HT1080 (cell line): ENCODE measurements at places on chromosomes 1 and 21. TPM values are rescaled to one million over a fixed set of nuclear protein-coding genes. Genes with fewer than 3 reads are reported as not detected.

DNA sequence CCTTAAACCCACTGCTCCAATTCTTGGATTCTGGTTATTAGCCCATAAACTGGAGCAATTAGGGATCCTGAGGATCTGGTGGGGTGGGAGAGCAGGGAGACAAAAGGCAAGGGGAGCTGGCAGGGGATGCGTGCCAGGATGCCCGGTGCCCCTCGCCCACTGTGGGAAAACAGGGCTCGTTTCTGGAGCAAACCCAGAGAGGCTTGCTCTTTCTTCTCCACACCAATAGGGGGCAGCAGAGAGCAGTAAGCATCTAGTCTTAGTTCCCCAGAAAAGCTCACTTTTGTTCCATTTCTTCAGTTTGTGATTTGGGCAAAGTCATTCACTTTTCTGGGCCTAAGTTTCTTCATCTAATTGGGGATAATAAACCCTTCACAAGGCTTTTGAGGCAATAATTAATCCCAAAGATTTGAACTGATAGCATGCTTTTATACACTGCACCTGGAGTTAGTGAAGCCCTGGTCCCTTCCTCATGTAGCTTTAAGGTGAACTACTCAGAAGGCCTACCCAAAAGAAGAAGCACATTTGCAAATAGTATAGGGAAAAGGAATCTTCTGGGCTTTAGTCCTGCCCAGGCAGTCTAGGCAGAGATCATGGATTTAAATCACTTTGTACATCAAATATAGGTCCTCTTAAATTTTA, 160.6 kb upstream of the USP24 start:
- no peak for DNase-seq

GRCh38 chr1:29542548-29542947, 306.2 kb downstream of the PTPRU start:
- no peak for DNase-seq

Gene CFHR5
- not detected in 2 replicates for total RNA-seq

- no peak for DNase-seq
Observed at GRCh38 chr21:14487490-14488432, 58.4 kb downstream of the SAMSN1 start.

Gene ATP1B1
- total RNA-seq, result 23.1 and 35.9 TPM in 2 replicates

Gene CAMK1G
- total RNA-seq, result not detected in 2 replicates

Gene KRTAP13-4
- total RNA-seq, result not detected in 2 replicates

DNA sequence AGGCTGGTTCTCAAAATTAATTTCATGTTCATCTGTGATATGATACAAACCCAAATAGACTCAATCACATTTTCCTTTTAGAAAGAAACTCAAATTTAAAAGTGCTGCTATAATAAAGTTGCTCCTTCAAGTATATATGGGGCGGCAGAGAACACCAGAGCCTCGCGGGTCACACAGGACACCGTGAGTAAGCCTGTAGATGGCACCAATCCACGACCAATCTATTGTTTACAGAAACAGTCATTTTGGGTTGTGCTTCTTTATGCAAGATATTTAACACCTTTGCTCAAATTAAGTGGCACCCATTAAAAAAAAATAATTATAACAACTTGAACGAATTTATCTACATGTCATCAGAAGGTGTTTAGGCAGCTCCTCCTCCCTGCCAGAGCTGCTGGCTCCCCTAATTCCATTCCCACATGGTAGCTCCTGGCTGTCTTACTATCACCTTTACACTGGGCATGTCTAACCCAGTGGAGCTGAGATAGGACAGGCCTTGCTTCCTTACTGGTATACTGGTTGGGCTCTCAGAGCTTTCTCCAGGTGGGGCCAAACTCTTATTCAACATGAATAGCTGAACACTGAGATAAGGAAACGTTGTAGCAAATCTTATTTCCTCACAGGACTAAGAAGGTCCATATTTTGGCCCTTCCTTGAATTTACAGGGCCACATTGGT, 287.0 kb downstream of the SDCCAG8 start:
- DNase-seq, result no peak

Gene TTC39A
- not detected in 2 replicates for total RNA-seq

GRCh38 chr1:7995437-7995836, 30.7 kb downstream of the ERRFI1 start:
- DNase-seq, result no peak

Gene CORT
- total RNA-seq, result 0.13 TPM in 1 of 2 replicates, not detected in the other

GRCh38 chr1:52239708-52240001, 97.8 kb downstream of the ZFYVE9 start:
- no peak for DNase-seq

DNA sequence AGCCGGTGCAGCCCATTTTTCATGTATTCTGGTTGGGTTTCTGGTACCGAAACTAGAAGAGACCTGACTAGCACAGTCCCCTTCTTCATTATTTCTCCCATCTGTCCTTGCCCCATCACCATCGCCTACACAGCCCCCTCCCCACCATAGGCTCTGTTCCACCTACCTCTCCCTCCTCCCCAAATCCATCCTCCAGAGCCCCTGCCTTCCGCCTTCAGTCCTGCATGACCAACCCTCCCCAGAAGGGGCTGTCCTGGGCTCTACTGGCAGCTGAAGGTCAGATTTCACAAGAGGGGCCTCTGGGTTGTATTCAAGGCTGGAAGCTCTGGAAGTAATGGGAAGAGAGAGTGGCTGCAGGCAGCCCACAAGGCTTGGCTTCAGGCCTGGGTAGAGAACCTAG, 55.2 kb downstream of the SDC3 start:
- no peak for DNase-seq

DNA sequence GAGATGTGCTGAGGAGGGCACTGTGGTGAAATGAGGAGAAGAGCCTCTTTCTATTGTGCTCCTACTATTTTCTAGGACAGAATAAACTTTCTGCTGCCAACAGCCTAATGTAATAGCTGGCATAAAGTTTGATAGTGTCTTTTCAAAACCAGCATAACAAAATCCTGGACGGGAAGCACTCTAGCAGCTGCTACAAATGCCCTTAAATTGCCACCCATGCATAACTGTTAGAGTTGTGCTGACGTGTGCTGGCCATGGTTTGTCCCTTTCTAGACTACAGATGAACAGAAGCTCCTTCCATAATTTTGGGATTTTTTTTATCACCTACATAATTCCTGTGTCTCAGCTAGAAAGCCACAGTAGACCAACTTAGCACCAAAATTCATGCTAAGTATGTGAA, 88.5 kb upstream of the DEPDC1 start:
- no peak for DNase-seq

Gene NBPF4
- total RNA-seq, result not detected in 2 replicates

GRCh38 chr1:81525085-81525484, 275.6 kb upstream of the ADGRL2 start:
- DNase-seq, result no peak

DNA sequence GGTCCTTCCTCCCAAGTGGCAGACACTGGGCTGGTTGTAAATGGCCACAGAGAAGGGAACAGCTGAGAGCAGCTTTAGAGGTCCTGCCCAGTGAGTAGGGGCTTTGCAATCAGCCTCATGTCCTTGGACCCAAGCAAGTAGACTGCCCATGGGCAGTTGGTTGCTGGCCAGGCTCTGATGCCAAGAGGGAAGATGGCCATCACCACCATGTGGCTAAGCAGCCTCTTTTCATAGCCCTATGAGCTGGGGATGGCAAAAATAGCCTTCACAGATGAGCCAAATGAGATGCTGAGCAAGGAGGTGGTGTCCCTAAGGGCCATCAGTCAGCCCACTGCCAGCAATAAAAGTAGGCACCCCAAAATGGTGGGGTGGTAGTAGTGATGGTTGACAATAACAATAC, 3.2 kb downstream of the DISP3 start:
- no peak for DNase-seq

GRCh38 chr1:1013105-1013921, at the start of gene ISG15:
Gene ISG15 (plus strand): TSS chr1:1013497. CDS start chr1:1013574, 77 bp downstream.
- DNase-seq, result peak; percentile 86

DNA sequence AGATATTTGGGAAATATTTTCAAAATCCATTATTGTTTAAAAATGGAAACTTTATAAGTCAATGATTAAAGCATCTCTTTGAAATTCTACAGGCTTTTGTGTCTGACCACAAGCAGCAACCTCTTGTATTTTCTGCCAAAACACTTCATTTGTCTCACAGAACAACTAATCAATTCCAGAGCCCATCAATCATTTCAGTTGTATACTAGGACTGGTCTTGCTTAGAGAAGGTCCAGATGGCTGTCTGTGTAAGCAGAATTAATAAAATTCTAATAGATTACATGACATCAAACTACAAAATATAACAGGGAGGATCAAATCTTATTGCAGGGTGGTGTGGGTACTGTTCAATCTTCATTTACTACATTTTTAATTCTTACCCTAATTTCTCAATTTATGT, 76.4 kb downstream of the ACBD6 start:
- DNase-seq, result no peak

Gene UBL4B
- not detected in 2 replicates for total RNA-seq

- peak; percentile 18 for DNase-seq
Observed at GRCh38 chr1:174258148-174258550, 98.8 kb downstream of the RABGAP1L start.

GRCh38 chr1:78009836-78010235, 5.1 kb downstream of the DNAJB4 start:
- no peak for DNase-seq

- DNase-seq, result no peak
Observed at GRCh38 chr1:39960431-39960958, 5.5 kb downstream of the MFSD2A start.

Gene SPRR2G
- not detected in 2 replicates for total RNA-seq

Gene NADK
- 44.7 and 58.5 TPM in 2 replicates for total RNA-seq

- DNase-seq, result peak; percentile 53
Observed at GRCh38 chr21:28615276-28615675, 377.4 kb downstream of the LTN1 start.

- no peak for DNase-seq
Observed at GRCh38 chr1:185488808-185489207, 171.8 kb upstream of the IVNS1ABP start.

DNA sequence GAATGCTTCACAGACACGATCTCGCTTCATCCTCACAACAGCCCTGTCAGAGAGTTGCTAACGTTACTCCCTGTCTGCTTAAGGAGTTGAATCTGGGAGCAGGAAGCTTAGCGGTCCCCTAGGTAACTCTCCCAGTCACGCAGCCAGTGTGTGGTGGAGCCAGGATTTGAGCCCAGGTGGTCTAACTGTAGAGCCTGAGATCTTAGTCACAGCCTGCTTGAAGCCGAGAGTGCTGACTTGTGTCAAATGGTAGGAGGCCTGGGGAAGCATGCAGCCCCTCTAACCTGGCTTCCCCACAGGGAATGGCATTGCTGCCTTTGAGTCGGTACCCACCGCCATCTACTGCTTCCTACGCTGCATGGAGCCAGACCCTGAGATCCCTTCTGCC, 4.1 kb downstream of the ADPRS start:
- DNase-seq, result no peak

Gene WDR64
- not detected in 2 replicates for total RNA-seq

Gene LCE1D
- not detected in 2 replicates for total RNA-seq
